NCI-H1092 (cell line): ENCODE measurements at places on chromosomes 7 and 10.

DNA sequence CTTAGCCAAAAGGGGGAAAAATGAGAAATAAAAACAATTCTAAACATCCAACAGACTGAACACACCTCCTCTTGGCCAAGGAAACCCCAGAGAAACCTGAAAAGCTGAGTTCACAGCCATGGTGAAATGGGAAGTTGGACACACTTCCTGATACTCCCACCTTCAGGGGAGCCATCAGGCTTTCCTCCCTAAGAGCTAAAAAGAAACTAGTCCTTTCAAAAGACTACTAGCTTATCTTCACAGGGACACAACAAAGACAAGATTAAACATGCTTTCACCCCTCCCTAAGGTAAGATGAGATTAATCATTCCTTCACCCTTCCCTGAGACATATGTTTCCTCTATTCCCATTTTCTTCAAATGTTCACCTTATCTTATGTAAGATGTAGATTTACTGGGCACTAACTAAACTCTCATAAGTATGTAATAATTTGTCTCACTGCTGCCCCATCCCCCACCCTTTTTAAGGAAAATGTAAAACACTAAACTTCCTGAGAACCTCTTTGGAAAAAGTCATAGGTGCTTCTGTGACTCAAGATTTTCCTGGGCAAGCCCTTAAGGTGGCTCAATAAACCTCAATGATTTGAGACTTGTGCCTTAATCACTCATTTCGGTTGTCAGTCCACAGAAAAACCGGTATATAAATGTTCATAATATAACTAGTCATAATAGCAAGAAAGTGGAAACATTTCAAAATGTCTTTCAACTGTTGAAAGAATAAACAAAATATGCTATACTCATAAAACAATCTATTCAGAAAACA is 40.5 kb downstream of the HTR7 start:
- no peak for DNase-seq

DNA sequence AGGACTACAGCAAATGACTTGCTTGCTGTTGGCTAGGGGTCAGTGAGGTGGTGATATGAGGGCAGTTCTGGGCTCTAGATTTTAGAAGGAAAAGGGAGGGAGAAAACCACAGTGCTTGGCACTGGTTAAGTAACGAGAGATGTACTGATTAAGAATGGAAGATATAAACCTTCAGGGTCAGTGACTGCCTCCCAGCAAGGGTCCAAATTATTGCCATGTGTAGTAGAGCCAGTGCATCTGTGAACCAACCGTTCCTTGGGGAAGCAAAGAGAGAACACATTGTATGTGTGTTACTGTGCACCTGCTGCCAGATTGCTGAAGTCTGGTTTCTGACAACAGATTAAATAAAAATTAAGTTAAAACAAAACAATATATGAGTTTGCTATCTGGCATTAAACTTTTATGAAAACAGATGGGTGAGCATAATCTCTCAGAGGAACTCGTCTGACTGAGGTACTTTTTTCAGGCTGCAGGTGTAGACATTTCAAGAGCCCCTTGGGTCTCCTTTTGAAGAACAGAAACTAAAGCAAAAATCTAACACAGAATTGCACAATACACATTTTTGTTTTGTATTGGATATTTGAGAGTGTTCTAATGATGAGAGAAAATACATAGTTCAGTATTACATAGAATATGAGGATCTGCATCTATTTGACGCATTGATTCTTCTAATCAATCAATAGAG is 1120.6 kb downstream of the SORCS3 start:
- no peak for DNase-seq

DNA sequence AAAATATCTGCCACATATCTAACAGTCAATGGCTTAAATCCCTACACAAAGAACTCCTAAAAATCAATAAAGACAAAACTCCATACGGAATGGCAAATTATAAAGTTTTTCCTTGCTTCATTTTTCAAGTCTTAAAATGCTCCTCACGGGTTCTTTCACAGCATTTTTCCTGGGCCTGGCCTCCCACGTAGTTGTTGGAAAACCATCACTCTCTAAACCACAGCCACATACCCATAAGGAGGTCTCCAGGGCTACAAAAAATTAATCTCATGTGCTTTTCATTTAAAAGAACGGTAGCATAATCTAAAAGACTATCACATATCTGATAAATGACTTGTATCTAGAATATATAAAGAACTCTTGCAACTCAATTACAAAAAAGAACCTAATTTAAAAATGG is 2.9 kb downstream of the COA1 start:
- DNase-seq = no peak

GRCh38 chr7:57423768-57424167 is 26.2 kb upstream of the ZNF716 start:
- no peak for DNase-seq

DNA sequence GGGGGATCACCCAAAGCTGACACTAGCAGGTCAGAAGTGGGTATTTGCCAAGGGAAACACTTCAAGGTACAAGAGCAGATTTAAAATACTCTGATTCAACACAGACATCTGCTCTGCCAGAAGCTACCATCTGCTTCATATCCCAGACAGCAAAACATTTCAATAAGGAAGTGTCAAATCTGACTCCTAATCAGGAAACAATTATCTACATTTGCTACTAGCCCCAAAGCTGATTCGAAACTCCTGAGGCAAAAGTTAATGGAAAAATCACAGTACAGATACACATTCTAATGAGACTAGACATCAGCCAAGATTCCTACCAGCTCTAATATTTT is 48.9 kb downstream of the PARD3 start:
- peak; percentile 65 for DNase-seq

GRCh38 chr10:76403912-76404311 is 972.5 kb downstream of the LRMDA start:
- no peak for DNase-seq

- DNase-seq = no peak
Measured at GRCh38 chr10:78780551-78780961, 288.2 kb upstream of the ZMIZ1 start.

GRCh38 chr7:44282601-44283171 is 42.7 kb downstream of the CAMK2B start:
- DNase-seq = no peak

DNA sequence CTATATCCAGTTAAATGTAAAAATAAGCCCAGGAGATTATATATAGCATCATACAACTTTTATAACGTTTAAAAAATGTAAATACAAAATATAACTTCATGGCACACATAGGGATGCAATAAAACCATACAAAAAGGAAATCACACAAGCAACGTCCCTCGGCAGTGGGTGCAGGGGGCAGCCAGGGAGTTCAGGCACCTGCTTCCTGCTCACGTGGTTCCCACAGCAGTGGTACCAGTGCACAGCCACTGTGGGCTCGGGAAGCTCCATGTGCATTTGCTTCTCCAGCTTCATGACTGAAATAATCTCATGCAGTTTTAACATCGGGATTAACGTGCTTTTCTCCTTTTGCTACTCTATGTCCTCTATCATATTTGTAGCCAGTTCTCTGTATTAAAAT is 255.5 kb upstream of the CXCL12 start:
- no peak for DNase-seq

GRCh38 chr10:110483633-110484032 is 14.1 kb upstream of the DUSP5 start:
- no peak for DNase-seq

GRCh38 chr10:97463363-97464132 is 17.6 kb downstream of the ZDHHC16 start:
- DNase-seq = peak; percentile 4

- no peak for DNase-seq
Measured at GRCh38 chr10:74437822-74438221, 286.8 kb downstream of the ADK start.

DNA sequence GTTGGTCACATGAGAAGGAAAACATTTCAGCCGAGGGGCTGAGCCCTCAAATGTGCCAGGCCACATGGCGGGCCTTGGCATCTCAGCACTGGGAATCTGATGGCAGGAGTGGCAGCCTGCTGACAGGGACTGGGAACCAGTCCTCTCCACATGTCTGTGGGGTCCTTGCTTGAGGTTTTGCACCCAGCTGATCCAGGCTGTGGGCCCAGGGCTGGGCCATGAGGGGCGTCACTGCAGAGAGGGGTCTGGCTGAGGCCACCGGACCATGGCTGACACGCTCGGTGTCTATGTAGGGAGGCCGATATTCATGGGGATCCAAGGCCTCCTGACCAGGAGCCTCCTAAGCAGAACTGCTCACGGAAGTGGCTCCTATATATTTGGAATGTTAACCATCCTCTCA is 31.0 kb upstream of the PWWP2B start:
- no peak for DNase-seq

GRCh38 chr7:86956567-86956966 is 102.9 kb downstream of the ELAPOR2 start:
- no peak for DNase-seq

DNA sequence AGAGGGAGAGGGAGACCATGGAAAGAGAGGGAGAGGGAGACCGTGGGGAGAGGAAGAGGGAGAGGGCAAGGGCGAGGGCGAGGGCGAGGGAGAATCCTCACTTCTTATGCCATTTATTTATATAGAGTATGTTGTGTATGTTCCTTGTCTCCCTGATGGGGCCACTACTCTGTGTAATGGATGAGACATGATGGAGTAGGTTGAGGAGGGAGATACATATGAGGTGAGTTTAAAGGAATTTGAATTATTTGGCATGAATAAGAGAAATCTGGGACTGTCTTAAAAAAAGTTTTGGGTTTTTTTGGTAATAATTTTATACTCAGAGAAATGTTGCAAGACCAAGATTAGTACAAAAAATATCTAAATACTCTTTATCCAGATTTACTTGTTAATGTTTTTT is 20.1 kb downstream of the CCSER2 start:
- no peak for DNase-seq

DNA sequence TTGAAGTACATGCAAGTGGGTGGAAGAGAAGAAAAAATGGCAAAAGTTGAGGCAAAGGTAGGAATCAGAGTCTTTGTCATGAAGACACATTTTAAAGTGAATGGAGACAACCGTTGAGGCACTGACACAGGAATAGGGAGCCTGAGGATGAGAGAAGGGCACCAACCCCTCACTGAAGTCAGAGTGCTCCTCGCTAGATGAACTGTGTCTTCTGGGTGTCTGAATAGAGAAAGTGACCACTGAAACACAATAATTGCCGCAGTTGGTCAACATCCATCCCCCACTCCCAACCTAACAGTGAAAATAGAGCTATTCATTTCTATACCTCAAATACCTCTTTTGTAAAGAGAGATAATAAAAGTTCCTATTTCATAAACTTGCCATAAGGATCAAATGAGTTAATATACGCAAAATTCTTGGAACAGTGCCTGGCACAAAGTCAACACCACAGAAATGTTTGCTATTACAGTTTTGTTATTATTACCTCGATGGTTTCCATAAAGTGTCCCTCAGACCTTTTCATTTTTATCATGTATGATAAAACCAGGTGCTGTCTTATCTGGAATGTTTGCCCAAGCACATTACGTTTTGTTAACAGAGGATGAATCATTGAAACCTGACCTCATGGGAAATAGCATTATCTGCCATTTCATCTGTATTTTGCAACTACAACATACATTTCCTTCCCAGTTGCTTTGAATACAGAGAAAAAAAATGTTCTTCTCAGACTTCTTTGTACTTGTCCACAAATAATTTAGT is 61.8 kb upstream of the SP4 start:
- DNase-seq = peak; percentile 78

DNA sequence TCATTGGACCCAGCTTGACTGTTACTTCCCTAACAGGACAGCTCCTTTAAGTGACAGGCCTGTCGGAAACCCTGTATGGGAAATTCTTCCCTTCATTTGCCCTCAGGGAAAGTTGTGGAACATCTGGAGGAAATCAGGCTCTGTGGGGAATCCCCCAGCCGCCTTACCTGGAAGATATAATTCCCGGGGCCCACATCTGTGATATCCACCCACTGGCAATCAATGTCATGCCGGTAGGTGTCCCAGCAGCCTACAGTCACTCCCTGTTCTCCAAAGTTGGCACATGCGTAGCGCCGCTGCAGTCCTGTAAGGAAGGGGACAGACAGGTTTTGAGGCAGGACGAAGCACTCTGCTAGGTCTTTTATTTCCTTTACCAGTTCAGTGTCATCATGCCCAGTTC is 16.6 kb downstream of the LOXL4 start:
- no peak for DNase-seq

GRCh38 chr10:9668411-9668810 is 1349.3 kb upstream of the CELF2 start:
- DNase-seq = no peak

GRCh38 chr10:16184096-16184597 is 252.7 kb upstream of the PTER start:
- no peak for DNase-seq

GRCh38 chr10:126964190-126964589 is 59.0 kb downstream of the DOCK1 start:
- DNase-seq = no peak

DNA sequence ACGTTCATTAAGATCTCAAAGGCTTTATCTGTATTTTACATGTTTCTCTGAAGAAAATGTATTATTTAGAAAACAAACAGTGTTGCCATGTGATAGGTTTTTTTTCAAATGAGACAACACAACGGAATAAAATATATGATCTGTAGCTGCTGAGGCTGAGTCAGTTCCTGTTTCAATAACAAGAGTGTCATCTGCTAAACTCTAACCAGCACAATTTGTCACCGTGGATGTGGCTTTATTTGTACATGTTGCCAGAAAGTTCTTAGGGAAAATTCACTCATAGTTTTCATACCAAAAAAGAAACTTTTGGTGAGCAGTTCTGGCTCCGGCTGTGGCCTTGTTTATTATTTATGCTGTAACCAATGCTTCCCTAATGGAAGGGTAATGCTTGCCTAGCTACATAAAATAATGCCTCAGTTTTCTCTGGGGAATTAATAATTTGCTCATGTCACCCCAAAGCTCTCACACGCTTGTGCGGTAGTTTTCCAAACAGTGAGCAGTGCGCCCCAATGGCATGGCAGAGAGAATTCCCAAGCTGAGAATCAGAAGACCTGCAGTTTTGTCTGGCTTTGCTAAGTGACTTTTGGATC is 20.3 kb upstream of the KLF6 start:
- DNase-seq = no peak

- DNase-seq = no peak
Measured at GRCh38 chr10:97825020-97825760, 24.5 kb upstream of the GOLGA7B start.

DNA sequence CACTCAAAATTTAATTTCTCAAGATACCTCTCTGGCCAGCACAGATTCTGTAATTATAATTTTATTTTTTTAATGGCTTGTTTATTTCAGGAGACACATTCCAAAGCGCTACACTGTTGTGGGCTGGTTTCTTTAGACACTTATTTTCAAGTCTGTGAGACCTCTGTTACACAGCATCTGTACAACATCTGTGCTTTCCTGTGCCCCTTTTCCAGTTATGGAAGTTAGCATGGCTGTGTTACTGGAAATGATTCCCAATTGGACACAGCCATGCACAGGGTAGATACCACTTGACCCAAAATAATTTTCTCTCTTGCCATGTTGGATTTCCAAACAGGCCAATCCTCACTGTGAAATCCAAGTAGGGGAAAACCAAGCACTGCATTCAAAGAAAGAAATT is 172.3 kb upstream of the ADCY1 start:
- no peak for DNase-seq

DNA sequence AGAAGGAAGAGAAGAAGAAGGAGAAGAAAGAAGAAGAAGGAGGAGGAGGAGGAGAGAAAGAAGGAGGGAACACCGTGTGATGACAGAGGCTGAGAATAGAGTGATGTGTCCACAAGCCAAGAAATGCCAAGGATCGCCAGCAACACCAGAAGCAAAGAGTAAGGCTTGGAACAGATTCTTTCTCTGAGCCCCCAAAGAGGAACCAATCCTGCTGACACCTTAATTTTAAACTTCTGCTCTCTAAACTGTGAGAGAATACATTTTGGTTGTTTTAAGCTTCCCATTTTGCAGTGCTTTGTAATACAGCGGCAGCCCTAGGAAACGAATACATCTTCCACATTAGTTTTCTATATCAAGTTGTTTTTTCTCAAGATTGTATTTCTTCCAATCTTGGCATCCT is 13.9 kb upstream of the WNT8B start:
- DNase-seq = no peak

- DNase-seq = no peak
Measured at GRCh38 chr7:41097501-41097900, 605.4 kb downstream of the INHBA start.
